Stimulated activated CD4-positive, alpha-beta T cell treated with anti-CD3 and anti-CD28 coated beads, TNF-alpha, amount 100 ng/mL, for 24 hours (primary cell): ENCODE measurements at places on chromosomes 1 and 21.

DNA sequence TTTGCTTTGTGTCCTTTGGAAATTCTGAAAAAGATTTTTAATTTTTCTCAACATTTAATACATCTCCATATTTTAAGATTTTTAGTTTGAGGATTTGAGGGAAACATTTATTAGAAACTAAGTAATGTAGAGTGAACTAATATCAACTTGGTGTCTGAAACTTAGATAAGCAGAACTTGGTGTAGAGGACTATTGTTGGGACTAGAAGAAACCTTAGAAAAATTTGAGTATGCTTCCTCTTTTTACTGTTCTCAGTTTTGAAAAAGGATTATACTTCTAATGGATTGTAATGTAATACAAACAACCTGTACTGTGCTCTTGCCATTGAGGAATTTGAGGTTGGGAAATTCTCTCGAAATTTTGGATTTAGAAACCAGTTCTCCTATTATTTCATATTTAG, 2.4 kb downstream of the FNBP1L start:
- DNase-seq: no peak

DNA sequence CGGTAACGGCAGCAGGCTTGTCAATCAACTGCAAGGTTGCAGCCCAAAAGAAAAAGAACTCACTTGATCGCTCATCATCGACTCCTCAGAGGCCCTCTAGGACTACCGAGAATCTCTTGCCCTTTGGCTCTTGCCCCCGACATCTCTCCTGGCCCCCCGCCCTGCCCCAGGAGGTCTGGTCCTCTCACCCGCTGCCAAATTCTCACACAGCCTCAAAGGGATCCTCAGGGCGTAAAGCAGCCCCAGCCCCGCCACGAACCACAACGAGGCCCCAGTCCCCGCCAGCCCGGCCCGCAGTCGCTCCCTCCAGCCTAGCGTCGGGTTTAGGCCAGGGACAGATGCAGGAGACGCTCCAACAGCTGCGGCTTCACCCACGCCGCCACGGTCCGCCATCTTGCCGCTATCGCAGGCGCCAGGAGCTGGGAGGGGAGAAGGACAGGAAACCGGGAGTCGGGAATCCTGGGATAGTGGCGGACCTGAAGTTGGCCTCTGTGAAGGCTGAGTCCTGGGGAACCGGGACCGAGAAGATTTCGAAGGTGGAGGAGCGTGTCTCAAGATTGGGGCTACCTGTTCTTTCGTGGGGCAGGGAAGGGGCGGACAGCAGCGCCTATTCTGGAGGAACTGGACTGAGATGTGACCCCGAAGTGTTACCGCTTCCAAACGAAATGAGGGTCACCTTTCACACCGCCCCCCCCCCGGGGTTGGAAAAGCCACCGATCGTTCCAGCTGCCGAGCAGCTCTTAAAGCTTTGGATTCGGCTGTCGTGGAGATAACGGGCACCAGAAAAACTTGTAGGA, at the start of gene ST7L:
ST7L (minus strand) TSS at position 421 of the 797 bp plus-strand sequence; CDS start at position 393, 28 bp downstream.
- peak; percentile 38 for DNase-seq

DNA sequence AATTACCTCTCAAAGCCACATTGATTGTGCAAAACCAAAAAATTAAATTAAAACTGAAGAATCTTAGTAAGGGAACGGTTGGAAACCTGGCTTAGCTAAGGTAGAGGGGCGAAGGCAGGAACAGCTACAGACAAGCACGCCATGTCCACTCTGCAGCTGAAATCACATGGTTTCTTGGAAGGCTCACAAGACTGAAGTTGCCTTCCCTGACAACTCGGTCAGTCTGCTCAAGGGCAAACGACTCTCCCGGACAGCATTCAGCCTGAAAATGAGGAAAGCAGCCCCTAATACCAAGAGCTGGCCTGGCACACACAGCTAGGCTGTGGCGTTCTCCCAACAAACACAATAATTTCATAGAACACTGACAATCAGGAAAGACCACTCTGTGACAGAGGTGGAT, 22.7 kb upstream of the BECN2 start:
- no peak for DNase-seq

DNA sequence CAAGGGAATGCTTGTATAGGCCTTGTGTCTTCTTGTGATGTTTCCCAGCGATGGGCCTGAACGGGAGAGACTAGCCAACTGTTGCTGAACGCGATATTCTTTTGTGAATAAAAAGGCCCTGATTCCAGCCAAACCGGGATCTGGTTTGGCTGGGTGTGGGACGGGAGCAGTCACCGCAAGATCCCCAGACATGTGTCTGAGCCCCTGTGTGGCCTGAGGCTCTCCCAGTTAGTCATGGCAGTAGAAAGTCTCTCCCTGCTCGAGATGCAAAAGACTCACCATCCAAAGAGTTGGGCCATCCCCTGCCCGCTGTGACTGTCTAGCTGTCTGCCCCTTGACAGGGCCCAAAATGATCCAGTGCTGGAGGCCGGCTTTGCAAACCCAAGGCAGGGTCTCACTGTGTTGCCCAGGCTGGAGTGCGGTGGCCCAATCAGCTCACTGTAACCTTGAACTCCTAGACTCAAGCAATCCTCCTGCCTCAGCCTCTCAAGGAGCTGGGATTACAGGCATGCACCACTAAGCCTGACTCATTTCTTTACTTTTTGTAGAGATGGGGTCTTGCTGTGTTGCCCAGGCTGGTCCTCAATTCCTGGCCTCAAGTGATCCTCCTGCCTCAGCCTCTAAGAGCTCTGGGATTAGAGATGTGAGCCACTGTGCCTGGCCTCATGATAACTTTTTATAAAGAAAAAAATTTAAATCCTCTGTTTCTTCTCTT, 56.4 kb downstream of the KIF26B start:
- no peak for DNase-seq

DNA sequence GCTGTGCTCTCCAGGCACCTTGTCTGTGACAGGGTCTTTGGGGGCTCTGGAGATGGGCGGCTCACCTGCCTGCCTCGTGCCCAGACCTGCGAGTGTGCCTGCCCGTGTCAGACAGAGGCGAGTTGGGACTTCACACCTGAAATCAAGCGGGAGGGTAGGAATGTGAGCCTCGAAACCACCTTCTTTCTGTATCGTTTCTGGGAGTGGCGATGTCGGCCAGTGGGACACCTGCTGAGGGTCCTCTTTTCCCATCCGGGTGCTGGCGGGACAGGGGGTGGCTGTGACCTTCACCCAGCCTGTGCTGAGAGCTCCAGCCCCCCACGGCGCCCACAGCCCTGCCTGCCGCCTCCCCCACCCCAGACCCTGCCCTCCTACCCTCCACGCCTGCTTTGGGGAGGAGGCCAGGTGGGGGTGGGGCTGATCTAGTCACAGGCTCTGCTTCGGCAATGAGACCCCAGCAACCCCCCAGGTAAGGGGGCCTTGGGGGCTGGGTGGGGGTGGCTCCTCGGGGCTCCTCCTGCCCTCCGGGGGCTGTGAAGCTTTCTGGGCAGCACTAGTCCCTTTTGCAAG, 15.6 kb upstream of the FAAP20 start:
- DNase-seq: no peak

- no peak for DNase-seq
Measured at GRCh38 chr1:181206513-181206912, 118.0 kb downstream of the IER5 start.
